ENCODE measurements at places on chromosomes 7 and 10.

DNA sequence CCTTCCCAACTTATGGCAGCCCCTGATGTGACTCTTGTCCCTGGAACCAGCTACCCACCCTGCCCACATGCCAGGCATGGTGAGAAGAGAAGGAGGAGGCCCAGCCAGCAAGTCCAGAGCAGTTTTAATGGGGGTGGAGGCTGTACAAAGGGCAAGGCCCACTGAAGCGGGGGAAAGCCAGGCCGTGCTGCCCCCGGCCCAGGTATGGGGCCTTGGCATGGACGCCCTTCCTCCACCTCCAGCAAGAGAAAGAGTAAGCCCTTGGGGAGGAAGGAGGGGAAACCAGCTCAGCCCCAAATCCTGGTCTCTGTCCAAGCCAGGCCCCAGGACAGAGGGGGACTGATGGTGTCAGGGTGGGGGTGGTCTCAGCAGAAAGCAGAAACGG is 7.0 kb downstream of the NFKB2 start:
- no peak for DNase-seq

GRCh38 chr10:63521416-63522276 is 445 bp downstream of the REEP3 start:
- peak; percentile 81 for DNase-seq

DNA sequence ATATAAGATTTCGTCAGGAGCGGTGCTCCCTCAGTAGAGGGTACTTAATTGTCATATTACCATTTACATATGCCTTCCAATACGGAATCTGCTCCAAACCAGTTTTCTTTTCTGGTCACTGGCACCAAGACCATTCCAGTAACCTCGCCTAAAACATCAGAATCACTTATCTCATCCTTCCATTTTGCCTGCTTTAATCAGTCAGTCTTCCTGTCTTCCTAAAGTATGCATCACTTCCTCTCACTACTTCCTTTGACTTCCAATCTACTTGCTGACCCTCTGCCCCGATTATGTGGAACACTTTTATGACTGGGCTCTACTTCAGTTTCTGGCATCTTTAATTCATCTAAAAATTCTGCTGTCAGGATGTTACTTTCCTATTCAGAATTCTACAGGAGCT is 33.5 kb downstream of the CUL2 start:
- no peak for DNase-seq

DNA sequence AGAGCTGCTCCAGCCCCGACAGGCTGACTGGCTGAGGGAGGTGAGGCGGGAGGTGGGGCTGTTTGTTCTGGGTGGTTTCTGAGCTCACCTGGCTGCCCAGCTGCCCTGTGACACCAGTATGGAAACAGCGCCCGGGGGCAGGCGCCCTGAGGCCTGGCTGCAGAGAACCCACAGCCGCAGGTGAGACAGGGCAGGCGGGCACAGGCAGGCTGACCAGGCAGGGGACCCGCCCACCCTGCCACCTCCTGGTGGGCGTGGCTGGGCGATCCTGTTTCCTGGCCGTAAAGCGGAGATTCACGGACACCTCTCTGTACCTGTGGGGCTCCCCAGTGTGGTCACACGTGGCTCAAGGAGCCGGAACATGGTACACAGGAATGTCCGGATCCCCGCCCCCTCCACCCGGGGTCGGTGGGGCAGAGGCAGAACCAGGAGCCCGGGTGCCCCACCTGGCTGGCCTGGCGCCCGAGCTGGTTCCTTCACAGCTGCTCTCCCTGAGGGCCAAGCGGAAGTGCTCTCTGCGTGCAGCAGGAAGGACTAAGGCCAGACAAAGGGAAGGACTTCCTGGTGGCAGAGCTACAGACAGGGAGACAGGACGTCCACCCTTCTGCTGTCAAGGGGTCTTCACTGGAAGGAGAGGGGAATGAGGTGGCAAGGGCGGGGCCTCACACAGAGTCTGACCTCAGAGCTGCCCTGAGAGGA is 3.9 kb downstream of the MICALL2 start:
- DNase-seq = no peak

GRCh38 chr10:123425680-123426079 is 240.5 kb upstream of the GPR26 start:
- no peak for DNase-seq
